ENCODE measurements at places on chromosomes 2 and 18.

DNA sequence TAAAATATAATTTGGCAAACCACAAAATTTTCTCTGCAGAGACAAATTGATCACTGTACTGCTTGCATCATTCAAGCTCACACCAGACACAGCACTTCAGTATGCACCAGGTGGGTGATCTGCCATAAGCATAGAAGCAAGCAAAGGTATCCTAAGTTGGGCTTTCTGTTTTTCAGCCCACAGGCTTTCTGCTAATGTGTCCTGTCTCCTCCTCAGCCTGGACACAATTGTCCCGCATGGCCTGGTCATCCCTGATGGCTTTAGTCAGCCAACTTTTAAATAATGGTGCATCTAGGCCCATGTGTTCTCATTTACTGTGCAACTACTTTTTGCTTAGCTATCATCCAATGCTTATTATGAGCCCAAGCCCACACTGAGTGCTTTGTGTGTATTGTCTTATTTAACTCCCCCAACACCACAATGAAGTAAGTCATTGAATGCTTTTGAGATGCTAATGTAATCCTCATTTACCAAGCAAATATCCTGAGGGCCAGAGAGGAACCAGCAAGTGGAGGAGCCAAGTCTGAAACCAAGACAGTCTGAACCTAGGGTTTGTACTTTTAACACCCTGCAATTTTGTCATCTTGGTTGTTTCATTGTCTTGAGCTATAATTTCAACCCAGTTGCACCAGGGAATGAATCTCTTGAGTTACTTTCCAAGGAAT is 111.2 kb upstream of the SETBP1 start:
- DNase-seq = no peak

DNA sequence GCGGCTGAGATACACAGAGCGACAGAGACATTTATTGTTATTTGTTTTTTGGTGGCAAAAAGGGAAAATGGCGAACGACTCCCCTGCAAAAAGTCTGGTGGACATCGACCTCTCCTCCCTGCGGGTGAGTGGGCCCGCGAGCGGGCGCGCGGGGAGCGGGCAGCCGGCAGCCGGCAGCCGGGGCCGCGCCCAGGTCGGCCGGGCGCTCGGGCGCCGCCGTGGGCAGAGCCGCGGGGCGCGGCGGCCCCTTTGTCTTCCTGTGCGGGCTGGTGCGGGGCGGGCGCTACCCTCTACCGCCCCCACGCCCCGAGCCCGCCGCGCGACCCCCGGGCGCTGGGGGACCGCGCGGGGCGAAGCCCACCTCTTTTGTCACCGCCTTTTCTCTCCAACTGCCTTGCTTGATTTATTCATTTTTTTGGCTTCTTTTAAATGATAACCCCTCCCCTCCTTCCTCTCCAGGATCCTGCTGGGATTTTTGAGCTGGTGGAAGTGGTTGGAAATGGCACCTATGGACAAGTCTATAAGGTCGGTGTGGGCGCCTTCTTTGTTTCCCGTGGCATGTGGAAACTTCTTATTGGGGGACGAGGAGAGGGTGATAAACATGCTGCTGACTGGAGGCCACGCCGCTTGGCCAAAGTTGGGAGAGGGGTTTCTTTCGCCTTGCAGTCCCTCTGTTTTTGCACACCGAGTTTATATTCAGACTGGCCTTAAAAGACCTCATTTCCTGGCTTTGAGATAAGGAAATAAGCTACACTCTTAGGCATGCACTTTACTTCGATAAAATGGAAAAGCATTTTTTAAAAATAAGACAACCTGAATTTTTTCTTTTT is 722 bp downstream of the MAP4K4 start:
- no peak for DNase-seq

GRCh38 chr2:201660293-201660895 is 17.1 kb upstream of the TMEM237 start:
- DNase-seq = no peak

GRCh38 chr2:151826737-151827157 is 1.5 kb downstream of the ARL5A start:
- no peak for DNase-seq

DNA sequence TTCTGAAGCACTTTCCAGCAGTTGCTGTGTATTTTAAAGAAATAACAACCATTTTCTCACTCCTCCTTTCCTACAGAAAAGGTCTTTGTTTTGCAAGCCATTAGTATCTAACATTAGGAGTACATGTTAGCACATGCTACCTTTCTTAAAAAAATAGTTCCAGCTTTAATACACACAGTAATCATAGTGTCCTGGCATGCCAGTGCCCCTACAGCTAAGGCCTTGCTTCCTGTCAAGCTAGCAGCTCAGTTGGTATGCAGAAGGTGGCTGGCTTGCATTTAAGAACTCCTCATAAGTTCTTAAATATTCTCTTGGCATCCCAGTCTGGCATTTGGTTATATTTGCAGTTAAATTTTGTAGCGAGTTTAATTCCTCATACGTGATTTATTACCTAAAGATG is 141.3 kb upstream of the IL1R2 start:
- DNase-seq = no peak

DNA sequence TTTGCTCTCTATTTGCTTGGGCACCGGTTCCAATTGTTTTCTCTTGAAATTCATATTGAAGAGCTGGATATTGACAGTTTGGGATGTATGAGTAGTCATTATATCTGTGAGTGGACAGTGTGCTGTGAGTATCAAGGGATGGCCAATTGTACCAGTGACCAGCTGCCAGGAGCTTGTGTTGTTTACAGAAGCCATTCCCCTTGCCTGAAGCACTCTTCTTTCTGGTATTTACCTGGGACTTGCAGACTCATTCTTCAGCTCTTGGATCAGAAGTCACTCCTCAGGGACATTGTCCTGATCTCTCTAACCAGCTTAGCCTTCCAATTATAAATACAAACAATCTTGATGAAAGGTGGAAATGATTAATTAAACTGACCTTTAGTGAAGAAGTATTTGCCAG is 438.3 kb upstream of the LRATD1 start:
- DNase-seq = no peak

- no peak for DNase-seq
These were observed 139.9 kb downstream of the VWC2L start for GRCh38 chr2:214550786-214551185.

DNA sequence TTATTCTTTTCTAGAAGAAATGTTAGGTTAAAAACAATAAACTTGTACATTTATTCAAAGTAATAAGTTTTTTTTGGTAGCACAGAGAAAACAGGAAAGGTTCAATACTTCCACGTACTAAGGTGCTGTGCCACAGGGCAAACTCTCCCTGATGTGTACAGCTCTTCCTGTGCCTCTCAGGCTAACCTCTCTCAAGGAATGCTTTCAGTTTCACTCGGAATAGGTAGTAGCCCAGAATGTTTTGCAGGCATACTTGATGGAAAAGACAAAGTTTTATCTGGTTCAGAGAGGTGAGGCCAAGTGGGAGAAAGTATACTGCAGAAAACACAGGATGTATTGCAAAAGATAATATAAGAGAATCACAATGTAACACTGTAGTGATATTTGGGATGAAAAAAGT is 171.0 kb upstream of the ZFP36L2 start:
- DNase-seq = no peak
